Stimulated activated CD8-positive, alpha-beta memory T cell treated with anti-CD3 and anti-CD28 coated beads, Interleukin-4, amount 100 ng/mL, for 1 hour (primary cell): ENCODE measurements at places on chromosomes 16 and 17.

DNA sequence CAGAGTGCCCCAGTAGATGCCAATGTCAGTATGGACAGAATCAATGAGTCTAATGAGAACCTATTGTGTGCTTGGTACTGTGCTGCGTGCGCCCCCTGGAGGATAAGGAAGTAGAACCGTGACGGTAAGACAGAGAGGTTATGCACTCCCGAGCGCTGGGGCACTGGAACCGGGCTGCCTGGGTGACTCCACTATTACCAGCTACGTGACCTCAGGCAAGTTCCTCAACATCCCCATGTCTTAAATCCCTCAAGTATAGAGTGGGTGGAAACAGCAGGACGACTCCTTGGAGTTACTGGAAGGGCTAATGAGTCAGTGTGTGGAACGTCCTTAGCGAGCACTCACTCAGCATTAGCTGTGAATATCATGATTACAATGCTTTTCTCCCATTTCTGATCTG, 16.2 kb downstream of the CHST4 start:
- DNase-seq = peak; percentile 26

GRCh38 chr16:72066747-72067146, 3.7 kb downstream of the HPR start:
- DNase-seq = no peak

- DNase-seq = no peak
These were observed 260.5 kb downstream of the HAPSTR1 start for GRCh38 chr16:9351841-9352434.

DNA sequence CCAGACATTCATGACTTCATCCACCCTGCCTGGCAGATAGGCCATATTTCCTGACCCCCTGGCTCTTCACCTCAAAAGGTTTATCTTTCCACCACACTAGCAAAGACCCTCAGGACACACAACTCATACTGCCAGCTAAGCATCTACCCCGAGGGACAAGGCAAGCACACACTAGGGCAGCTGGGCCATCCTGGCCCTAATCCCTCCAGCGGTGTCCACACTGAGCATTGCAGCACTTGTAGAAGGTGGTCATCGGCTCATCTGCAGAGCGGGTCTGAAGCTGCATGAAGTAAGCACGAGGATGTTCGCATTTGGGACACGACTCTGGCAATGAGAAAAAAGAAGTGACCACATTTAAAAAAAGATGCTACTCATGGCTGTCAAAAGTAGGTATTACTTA, 6.2 kb downstream of the POLR3K start:
- no peak for DNase-seq

DNA sequence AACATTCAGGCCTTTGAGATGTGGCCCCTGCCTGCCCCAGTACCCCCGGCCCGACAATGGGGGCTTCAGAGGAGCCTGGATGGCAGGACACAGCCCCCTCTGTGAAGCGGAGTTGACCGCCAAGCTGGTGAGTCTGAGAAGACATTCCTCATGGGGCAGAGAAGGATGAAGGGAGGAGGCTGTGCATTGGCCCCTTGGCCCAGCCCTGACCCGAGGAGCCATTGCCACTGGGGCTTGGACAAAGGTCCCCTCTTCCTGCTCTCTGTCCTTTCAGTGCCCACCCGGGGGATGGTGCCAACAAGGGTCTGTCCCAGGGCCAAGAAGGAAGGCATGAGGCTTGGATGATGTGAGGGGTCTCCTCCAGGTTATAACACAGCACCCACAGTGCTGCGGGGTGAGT, 30.9 kb upstream of the PHB1 start:
- no peak for DNase-seq

GRCh38 chr17:7130621-7131422, 16.2 kb upstream of the ASGR2 start:
- no peak for DNase-seq

DNA sequence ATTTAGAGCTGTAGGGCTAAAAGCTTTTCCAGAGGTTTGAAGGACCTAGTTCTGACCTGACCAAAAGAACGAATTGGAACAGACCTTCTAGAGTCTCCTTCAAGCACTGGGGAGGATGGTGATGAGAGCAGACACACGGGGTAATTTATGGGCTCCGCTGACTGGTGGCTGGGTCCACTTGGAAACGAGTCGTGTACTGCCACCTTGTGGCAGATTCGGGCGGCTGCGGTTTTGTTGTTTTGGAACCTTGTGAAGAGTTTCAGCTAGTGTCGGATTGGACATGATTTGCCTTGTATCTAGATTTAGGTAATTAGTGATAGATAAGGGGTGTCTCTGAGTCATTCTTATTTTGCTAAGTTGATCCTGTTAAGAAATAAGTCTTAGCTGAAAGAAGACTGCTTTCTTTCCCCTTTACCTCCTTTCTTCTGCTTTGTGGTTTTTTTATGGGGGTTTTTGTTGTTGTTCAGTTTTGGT, 98.9 kb downstream of the AATF start:
- peak; percentile 57 for DNase-seq

DNA sequence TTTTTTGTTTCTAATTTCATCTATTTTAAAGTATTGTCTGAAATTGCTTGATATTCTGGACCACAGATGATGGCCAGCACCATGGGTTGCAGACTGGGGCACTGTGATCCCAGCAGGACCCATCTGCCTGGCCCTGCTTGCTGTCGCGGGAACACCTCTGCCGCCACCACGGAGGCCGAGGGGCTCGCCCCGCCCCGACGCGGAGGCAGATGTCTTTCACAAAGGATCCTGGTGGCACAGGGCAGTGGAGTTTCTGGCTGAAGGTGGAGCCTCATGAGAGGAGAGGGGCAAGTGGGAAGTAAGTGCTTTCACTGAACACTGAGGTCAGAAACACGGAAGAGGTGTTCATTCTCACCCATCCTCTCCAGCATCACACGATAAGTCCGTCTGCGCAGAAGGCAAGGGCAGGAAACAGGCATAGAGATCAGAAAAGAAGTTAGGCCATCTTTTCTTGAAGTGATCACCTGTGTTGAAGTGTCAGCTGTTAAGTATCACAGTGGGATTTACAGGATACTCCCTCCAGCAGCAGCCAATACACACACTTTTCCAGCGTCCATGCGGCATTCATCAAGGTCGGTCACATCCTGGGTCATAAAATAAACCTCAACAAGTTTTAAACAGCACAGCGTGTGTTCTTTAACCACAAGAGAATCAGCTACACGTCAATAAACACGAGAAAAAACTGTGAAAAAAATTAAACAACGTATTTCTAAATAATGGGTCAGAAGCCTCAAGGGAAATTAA, 194.5 kb downstream of the RPTOR start:
- no peak for DNase-seq
